ENCODE measurements at places on chromosomes 16 and 17.

DNA sequence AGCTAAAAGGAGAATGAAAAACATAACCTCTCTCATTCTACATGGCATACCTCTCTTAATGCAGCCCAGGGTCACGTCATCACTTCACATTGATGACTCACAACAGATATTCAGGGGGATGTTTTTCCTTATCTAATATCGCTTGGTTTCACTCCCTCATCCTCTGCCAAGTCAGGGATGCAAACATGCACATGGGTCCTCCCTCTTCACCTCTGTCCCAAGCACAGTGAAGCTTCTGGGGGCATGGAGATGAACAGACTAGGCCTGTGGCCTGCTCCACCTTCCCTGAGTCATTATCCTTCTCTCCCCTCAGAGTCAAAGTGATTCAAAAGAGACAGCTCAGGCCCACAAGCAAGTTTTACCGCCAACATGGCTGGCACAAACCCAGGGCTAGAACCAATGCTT lies 2.3 kb upstream of the MT2A start:
- DNase-seq, result no peak

DNA sequence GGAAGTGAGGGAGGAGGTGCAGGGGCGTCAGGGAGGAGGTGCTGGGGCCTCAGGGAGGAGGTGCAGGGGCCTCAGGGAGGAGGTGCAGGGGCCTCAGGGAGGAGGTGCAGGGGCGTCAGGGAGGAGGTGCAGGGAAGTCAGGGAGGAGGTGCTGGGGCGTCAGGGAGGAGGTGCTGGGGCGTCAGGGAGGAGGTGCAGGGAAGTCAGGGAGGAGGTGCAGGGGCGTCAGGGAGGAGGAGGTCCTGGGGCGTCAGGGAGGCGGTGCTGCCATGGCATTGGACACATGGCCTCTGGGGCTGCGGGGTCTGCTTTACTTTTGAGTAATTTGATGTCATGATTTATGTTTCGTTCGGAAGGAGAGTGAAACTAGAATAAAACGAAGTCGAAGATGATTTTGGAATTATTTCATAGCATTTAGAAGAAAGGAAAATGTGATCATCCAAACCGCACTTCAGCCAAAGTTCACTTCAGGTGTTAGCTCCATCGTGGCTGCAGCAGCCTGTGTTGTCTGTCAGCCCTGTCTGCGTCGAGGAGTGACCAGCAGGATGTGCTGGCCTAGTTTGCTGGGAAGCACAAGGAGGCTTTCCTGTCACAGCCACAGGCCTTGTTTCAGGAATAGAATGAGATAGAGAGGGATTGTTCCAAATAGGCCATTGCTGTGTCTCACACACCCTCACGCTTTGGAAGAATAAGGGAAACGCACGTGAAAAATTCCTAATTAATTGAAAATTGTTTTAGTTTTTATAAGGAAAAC lies 42.8 kb downstream of the RAB11FIP3 start:
- no peak for DNase-seq

DNA sequence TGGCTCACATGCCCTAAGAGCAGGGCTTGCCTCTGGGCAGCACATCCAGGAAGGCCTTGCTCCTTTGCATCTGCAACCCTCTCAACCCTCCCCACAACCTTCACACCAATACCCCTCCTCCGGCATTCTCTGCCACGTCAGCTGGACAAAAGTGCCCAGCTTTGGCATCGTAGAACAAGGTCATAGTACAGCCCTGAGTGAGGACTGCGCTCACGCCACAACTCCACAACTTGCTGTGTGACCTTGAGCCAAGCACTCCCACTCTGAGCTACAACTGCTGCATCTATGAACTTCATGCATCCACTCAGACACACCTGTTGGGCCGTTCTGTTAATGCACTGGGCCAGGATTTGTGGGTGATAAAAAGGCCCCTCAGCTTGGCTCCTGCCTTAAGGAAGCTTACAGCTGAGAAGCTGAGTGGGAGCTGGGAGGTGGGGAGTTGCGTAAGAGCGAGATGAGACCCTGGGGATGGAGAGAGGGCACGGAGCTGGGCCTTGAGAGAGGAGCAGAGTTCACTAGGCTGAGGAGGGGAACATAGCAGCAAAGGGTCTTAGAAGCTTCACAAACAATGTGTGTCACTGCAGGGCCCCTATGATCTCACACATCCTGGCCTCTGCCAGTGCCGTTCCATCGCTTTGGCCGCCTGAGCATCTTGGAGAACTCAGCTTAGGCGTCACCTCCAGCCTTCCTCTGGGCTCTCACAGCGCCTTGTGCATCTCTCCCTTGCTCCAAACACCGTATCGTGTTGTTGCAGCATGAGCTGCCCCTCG lies 8.6 kb upstream of the MRC2 start:
- DNase-seq, result no peak

- DNase-seq, result no peak
These were observed 37.1 kb downstream of the FANCA start for GRCh38 chr16:89779231-89779908.

DNA sequence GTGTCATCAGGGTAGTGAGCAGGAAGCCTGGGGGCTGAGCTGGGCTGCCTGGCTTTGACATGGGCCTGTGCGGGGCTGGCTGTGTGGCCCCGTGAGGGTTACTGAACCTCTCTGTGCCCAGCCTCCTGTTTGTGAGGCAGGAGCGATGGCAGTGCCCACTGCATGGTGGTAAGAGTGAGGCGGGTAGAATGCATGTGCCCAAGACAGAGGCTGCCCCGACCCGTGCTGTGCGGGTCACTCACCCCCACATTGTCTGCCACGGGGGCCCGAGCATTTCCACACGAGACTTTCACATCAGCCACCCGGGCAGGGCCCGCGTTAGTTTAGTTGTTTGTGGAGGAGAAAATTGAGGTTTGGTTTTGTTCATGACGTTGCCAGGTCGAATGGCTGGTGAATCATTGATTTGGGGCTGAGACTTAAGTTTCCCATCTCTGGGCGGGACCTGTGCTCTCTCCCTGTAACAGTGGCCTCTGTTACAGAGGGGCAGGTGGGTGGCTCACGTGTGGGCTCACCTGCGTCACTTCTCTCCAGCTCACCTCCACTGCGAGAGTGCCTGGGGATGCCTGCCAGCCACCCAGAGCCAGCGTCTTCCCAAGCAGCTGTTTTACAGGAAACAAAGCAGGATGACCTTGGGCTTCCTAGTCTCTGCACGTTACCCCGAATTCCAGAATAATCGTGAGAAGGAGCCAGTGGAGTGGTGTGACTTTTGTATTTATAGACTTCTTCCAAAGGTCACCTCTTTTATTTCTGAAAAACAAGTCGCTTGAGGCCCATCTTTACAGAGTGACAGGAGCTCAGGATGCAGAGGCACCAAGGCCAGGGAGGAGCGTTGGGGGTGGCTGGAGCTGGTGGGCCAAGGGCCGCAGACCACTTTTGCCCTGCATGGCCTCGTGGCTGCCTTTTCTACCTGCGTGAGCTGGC lies 150.6 kb downstream of the RPTOR start:
- DNase-seq, result no peak

DNA sequence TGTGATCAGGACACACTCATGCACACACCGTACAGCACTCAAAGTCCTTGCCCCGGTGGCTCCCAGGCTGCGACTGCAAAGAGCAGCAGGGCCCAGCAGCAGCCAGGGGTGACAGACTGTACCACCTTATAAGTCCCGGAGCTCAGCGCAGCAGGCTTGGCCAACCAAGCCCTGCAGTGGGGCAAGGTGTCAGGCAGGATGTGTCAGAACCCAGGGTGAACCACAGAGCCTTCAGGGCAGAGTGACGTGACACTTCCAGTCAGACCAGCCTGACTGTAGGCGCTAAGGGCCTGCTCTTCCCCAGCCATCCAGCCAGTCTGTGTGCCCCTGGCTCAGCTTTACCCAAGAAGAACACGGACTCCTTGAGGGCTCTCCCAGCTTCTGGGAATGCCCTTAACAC lies 204.1 kb downstream of the COPRS start:
- peak; percentile 24 for DNase-seq

- no peak for DNase-seq
These were observed 18.5 kb downstream of the CYTH1 start for GRCh38 chr17:78763561-78763960.

- peak; percentile 68 for DNase-seq
These were observed 3.0 kb downstream of the TNK1 start for GRCh38 chr17:7383742-7384488.

- DNase-seq, result no peak
These were observed 8.0 kb downstream of the SEZ6 start for GRCh38 chr17:28997806-28998205.

- no peak for DNase-seq
These were observed 19.5 kb downstream of the GRIN2C start for GRCh38 chr17:74839990-74840852.

DNA sequence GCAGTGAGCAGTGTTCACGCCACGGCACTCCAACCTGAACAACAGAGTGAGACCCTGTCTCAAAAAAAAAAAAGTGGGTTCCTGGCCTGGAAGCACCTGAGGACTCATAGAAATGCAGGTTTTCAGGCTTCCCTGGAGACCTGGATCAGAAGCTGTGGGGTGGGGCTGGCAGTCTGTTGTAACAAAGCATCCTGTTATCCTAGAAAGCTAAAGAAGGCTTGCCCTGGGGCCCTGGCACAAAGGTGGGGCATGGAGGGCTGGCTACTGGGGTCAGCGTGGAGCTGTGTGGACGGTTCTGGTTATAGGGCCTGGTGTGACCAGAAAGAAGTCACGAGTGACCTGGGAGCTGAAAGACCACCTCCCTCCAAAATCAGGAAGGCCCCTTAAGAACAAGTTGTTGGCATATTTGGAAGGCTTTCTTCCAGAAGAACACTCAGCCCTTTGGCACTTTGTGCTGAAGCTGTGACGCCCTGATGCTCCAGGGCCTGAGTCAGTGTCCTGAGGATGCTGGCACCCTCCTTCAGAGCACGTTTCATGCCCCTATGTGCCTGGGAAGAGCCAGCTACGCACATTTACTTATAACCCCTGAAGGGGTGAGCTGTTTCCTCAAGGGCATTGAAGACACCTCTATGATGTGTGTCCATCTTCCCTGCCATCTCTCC lies 6.2 kb downstream of the CRISPLD2 start:
- no peak for DNase-seq

GRCh38 chr16:88922114-88922825 lies 54.7 kb downstream of the CBFA2T3 start:
- DNase-seq, result no peak

- no peak for DNase-seq
These were observed 73.7 kb upstream of the ZNF750 start for GRCh38 chr17:82913304-82914043.

DNA sequence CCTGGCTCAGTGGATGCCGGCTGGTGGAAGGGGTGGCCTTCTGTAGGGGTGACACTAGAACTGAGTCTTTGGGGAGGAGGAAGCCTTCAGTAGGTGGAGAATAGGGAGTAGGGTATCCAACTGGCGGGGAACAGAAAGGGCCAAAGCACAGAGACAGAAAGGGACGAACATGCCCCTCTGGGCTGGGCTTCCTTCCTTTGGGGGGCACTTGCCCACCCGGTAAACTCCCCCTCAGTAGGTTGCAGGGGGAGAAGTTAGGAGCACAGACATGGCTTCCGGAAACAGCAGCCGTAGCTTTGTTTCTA lies 774 bp downstream of the ENGASE start:
- DNase-seq, result no peak

- DNase-seq, result no peak
These were observed 82.3 kb downstream of the SSH2 start for GRCh38 chr17:29847527-29848400.

GRCh38 chr16:10370096-10370726 lies 15.7 kb upstream of the ATF7IP2 start:
- no peak for DNase-seq

DNA sequence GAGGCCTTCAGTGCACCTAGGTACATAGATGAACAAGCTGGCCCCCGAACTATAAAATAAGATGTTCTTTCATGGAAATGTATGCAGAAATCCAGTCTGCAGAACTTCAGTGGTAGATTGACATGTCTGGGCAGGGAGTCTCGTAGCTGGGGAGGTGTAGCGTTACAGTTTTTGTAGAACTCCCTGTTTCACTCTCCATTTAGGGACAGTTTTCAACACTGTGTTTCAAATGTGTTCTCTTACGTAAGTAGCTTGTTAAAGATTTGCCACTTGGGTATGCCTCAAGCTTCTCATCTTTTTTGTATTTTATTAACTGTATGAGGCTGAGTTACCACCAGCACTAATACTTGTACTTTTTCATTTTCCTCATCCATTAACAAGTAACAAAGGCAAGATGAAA lies 46.6 kb downstream of the PLD6 start:
- DNase-seq, result no peak

DNA sequence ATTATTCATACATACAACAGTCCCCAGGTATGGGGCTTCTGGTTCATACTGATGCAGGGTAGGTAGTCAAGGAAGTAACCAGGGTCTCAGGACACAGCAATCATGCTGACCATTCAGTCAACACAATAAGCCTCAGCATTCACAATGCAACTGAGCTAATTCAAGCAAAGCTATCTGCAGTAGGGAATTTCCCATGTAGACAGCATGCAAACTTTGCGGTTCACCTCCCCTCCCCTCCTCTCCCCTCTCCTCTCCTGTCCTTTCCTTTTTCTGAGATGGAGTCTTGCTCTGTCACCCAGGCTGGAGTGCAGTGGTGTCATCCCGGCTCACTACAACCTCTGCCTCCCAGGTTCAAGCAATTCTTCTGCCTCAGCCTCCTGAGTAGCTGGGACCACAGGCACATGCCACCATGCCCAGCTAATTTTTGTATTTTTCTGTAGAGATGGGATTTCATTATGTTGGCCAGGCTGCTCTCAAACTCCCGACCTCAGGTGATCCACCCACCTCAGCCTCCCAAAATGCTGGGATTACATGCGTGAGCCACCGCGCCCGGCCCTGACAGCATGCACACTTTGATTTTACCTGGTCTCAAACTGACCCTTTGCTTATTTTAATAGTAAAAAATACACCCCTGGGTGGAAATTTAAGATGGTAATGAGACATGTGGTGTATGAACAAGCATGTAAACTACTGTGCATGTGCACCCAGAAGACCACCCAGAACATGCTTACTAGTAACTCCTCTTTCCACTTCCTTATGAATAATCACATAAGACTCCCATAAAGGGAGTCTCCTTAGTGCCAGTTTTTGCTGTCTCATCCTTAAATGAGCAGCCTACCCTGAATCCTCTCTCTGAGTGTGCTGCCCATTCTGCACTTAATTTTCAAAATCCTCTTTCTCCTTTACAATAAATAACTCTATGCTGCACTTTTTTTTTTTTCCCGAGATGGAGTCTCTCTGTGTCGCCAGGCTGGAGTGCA lies 9.3 kb upstream of the RNF135 start:
- no peak for DNase-seq

GRCh38 chr17:71431146-71431545 lies 689.7 kb upstream of the SOX9 start:
- no peak for DNase-seq

- DNase-seq, result no peak
These were observed 529.1 kb downstream of the NPIPA7 start for GRCh38 chr16:16908077-16908476.

Measured in stimulated activated CD8-positive, alpha-beta memory T cell treated with anti-CD3 and anti-CD28 coated beads, Interleukin-12 subunit alpha, Interleukin-12 subunit beta, amount 100 ng/mL, for 4 hours (primary cell).